LHCN-M2 (cell line): ENCODE measurements at places on chromosomes 6 and 20. TPM values are rescaled to one million over a fixed set of nuclear protein-coding genes. Genes with fewer than 3 reads are reported as not detected.

DNA sequence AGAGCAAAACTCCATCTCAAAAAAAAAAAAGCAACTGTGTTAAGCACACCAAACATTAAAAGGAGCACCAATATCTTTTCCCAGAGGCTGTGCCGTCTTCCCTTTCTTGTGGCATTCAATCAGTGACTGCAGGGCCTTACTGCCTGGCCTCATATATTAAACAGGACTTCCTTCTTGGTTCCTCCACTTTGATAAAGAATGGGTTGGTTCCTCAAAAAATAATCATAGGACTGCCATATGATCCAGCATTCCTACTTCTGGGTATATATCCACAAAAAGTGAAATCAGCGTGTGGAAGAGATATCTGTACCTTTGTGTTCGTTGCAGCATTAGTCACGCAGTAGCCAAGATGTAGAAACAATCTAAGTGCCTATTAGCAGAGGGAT, 40.3 kb upstream of the GFOD1 start:
- no peak for DNase-seq

GRCh38 chr6:20991910-20992309, 457.7 kb downstream of the CDKAL1 start:
- DNase-seq: no peak

DNA sequence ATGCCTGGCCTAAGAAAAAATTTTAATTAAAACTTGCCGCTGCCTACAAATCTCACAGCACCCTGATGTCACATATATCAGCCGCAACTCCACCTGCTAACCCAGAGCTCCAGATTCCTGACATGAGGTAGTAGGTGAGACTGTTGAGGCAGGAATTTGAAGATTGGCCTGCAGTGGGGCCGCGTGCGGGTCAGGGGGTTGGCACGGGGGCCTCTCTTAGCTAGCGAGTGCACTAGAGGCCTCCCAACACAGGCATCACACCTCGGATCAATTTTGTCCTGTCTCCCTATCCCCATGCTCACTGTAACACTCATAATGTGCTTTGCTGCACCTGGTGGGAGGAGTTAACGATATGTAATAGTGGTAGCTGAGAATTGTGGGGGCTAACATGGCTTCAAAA, 349.8 kb downstream of the CDC5L start:
- DNase-seq: no peak

DNA sequence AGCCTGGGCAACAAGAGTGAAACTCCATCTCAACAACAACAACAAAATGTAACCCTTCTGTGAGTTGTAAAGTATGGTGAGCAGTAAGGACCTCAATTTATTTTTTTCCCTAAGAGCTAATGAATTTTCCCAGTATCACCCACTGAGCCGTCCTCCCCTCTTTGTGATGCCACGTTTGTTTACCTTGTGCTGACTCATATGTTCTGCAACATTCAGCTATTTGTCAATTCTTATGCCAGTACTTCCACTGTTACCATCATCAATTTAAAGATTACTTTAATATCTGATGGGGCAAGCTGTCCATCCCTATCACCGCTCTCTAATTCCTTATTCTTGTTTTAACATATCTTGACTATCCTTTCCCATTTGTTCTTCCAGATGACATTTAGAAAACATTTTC, 37.5 kb downstream of the MAK start:
- DNase-seq: peak; percentile 25

GRCh38 chr20:12644461-12644860, 364.3 kb upstream of the SPTLC3 start:
- DNase-seq: no peak

GRCh38 chr6:81938991-81939732, 186.7 kb upstream of the TENT5A start:
- no peak for DNase-seq

DNA sequence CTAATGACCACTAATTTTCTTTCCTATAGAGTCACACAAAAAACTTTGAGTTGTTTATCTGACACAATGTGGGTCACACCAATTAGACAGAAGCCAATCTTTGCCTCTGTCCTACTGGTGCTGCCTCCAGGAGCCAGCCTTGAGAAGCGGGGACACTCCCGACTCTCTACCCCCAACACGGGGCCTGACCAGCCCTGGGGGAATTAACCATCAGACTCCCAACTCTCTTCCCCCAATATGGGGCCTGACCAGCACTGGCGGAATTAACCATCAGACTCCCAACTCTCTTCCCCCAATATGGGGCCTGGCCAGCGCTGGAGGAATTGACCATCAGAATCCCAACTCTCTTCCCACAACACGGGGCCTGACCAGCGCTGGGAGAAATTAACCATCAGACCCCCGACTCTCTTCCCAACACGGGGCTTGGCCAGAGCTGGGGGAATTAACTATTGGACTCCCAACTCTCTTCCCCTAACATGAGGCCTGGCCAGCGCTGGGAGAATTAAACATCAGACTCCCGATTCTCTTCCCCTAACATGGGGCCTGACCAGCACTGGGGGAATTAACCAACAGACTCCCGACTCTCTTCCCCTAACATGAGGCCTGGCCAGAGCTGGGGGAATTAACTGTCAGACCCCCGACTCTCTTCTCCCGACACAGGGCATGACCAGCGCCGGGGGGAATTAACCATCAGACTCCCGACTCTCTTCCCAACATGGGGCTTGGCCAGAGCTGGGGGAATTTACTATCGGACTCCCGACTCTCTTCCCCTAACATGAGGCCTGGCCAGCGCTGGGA, 12.5 kb downstream of the CST7 start:
- no peak for DNase-seq

GRCh38 chr6:52820198-52820597, 16.6 kb upstream of the GSTA1 start:
- peak; percentile 9 for DNase-seq

Gene FOXA2
- not detected in 2 replicates for total RNA-seq

Gene KCNK5
- not detected in 2 replicates for total RNA-seq

Gene SLC32A1
- total RNA-seq: not detected in 2 replicates
